Aorta (tissue), 5 donors: ENCODE measurements at places on chromosomes 5 and 9. TPM values are rescaled to one million over a fixed set of nuclear protein-coding genes. Genes with fewer than 3 reads are reported as not detected.

DNA sequence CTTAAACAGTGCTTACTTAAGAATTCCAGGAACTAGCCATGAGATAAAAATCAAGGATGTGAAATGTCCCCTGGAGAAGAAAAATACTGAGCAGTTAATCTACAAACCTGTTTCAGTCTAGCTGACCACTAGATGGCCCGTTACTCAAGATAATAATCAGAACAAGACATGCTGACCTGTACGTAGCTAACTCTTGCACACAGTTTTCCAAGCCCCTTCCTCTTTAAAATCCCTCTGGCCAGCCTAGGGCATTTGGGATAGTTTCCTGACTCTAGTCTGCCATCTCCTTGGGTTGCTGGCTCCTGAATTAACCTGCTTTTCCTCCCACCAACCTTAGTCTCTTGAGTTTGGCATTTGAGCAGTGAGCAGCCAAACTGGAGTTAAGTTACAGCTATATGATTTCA lies 59.2 kb upstream of the TRAF1 start:
- no peak for DNase-seq

DNA sequence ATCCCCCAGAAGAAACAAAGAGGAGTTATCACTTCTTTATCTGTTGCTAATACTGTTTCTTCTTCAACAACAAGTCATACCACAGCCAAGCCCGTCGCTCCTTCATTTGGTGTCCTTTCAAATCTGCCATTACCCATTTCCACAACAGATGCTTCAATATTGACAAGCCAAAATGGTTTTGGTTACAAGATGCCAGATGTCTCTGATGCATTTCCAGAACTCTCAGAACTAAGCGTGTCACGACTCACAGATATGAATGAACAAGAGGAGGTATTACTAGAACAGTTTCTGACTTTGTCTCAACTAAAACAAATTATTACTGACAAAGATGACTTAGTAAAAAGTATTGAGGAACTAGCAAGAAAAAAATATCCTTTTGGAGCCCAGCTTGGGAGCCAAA lies 16.0 kb upstream of the HAND1 start:
- no peak for DNase-seq

Gene PCDHGA11
- 7.1 TPM for total RNA-seq

GRCh38 chr5:97906135-97906534 lies 723.1 kb upstream of the RIOK2 start:
- DNase-seq = no peak

DNA sequence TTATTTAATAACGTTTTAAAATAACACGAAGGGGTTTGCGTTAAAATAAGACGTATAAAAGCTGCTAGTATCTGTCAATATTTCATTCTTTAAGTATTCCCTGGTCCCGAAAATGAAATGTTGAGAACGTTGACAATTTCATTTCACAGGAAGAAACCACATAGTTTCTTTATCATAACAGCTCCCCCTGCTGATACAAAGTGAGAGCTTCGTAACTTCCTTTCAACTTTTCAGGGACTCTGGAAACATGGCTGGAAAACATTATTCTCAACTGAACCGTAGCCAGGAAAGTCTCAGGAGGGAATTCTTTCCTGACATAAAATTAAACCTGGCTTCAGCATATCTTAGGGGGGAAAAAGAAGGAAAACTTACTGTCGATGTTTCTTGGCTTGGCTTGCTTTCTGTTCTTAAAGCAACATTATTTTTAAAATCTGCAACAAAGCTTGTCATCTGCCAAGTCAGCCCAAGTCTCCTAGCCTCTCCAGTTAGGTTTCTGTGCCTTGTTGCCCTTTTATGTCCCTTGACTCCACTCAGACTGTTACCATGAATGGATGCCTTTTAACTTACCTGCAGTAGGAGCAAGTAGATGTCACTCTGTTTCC lies 122.9 kb upstream of the DAB2 start:
- no peak for DNase-seq
